ENCODE measurements at places on chromosomes 7 and 10.
A peak's percentile ranks its signal among the peaks of the same experiment; 100 is the strongest.

DNA sequence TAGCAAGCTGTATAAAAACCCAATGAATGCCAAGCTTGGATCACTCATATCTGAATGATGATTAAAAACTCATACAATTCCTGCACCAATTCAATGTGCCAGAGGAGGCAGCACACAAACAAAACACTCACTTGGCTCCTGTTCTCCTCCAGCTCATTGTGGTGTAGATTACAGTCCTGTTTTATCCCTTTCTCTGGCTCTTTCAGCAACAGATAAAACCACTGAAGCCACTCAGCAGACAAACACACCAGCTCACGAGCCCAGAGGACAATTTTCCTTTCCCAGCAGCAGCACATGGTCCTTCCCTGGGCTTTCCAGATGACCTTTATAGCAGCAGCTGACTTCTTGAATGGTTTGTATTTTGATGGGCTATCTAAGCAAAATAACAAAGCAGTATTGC is 107.3 kb upstream of the STARD3NL start:
- DNase-seq = peak; percentile 14

GRCh38 chr10:131758062-131758938 is 142.5 kb upstream of the PPP2R2D start:
- DNase-seq = no peak

- DNase-seq = no peak
Measured at GRCh38 chr7:31729195-31729804, 42.3 kb downstream of the PPP1R17 start.

- DNase-seq = no peak
Measured at GRCh38 chr7:156274557-156274956, 366.0 kb upstream of the RNF32 start.

DNA sequence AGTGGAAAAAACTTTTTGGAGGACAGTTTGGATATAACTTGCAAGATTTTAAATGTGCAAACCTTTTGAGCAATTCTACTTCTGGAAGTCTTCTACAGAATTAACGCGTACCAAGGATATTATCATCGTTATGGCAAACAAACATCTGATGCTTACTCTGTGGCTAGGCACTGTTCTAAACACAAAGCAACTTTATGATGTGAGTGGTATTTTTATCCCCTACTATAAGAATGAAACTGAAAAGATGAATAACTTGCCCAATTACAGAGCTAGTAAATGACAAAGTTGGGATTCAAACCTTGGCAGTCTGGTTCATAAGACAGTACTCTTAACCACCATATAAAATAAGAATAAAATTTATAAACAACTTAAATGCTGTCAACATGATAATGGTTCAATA is 15.8 kb downstream of the ASZ1 start:
- no peak for DNase-seq

GRCh38 chr7:155169498-155170065 is 99.5 kb downstream of the HTR5A start:
- DNase-seq = no peak

- no peak for DNase-seq
Measured at GRCh38 chr10:34728361-34728760, 86.7 kb downstream of the PARD3 start.

DNA sequence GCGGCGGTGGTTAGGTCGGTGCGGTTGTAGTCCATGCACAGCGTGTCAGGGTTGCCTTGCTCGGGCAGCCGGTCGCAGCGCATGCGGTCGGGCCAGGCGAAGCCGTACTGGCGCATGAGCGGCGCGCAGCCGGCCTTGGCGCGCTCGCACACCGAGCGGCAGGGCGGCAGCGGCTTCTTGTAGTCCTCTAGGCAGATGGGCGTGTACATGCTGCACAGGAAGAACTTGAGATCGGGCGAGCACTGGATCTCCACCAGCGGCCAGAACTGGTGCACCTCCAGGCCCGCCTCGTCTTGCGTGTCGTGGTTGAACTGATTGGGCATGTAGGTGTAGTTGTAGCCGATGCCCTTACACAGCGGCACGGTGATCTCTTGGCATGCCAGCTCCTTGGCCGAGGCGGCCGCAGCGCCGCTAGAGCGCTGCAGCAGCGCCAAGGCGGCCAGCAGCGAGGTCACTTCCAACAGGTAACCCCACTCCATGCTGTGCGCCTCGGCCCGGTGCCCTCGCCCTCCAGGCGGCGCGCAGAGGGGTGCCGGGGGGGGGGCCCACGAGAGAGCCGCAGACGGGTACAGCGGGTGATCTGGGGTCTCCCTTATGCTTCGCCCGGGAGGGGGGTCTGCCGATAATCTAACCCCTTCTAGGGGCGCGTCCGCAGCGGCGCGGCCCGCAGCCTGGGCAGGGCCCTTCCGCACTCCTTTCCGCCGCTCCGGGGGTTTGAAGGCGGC is 983 bp downstream of the FZD8 start:
- DNase-seq = peak; percentile 60

- DNase-seq = no peak
Measured at GRCh38 chr10:76242956-76243355, 811.5 kb downstream of the LRMDA start.

- no peak for DNase-seq
Measured at GRCh38 chr10:119536508-119537025, 6.0 kb downstream of the RGS10 start.

DNA sequence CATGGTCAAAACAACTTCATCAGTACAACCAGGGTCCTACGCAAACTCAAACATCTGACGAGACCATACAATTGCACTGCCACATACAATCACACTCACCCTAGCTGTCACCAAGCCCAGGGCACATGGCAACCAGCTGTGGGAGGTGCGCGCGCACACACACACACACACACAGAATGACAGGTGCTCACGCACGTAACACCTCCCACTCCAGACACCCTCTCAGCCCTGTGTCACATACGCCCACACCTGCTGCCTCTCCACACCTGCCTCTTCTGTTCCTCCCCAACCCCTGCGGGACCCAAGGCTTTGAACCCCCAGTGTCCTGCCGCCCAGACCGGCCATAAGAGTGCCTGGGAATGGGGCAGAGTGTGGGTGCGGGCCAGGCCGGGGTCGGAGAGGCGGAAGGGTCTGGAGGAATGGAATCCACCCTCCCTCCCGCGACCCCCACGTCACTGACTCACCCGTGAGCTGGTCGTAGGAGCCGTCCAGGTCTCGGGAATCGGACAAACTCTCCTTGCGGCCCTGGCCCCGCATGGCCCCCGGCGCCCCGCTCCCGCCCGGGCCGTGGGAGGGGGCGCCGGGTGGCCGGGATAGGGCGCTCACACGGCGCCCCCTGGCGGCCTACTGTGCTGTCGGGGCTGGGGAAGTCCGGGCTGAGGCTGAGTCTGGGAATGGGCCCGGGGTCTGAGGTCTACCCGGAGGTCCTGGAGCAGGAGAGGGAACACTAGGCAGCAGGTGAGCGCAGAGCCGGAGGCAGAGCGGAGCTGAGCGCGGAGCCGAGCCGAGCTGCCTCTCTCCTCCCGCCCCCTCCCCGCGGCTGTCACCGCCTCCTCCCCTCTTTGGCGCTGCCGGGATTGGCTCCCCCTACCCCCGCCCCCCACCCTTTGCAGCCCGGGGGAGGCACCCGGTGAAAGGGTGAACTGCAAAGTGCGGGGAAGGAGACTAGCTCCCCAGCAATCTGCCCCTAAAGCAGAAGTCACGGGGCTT is at the start of gene KCNIP2:
KCNIP2 (minus strand) TSS at position 769 of the 990 bp plus-strand sequence; CDS start at position 537, 232 bp downstream.
- no peak for DNase-seq

DNA sequence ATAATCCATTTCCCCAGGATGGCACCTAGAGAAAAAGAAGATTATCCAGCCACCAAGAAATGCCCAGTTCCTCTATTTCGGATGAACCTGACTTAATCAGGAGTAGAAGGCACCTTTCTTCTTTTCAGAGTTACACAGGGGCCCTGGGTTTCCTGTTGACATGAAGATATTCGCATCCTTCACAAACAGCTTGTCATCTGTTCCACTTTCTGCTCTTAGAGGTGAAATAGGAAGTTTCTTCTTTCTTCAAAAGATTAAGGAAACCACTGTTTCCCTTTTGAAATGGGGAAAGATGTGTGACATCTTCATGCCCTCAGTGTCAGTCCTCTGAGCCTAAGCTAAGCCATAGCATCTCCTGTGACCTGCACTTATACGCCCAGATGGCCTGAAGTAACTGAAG is 39.1 kb upstream of the RAB18 start:
- DNase-seq = no peak

GRCh38 chr7:41501006-41501405 is 201.9 kb downstream of the INHBA start:
- DNase-seq = no peak

DNA sequence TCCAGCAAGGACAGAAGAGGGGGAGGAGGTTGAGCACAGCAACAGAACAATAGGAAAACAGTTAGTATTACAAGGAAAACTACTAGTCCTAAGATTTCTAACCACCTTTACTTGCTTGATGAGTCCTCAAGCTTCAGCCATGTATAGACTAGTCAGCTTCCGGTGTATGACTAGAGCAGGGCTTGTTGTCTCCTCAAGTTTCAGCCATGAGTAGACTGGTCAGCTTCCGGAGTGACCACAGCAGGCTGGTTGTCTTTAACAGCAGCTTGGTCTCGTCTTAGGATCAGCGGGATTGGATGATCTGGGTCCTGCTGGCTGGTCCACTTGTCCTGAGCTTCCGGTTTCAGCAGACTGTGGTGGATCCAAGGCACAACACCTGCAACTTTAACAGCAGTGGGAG is 10.6 kb upstream of the ZNF239 start:
- no peak for DNase-seq

GRCh38 chr10:82811621-82812020 is 936.6 kb downstream of the NRG3 start:
- DNase-seq = no peak

DNA sequence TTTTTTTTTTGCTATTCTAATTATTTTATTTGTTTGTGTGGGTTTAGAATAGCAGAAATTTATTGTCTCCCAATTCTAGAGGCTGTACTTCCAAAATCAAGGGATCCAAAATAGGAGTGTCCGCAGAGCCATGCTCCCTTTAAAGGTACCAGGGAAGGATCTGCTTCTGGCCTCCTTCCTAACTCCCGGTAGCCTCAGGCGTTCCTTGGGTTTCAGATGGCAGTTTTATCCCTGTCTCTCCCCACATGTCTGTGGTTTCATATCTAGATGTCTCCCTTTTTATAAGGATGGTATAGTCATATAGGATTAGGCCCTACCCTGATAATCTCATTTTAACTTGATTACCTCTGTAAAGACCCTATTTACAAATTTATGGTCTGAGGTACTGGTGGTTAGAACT is 48.4 kb downstream of the BMPR1A start:
- DNase-seq = no peak

GRCh38 chr7:92333866-92334265 is 88.1 kb downstream of the ANKIB1 start:
- no peak for DNase-seq

GRCh38 chr7:2541291-2542010 is 13.9 kb downstream of the BRAT1 start:
- no peak for DNase-seq

GRCh38 chr7:139702811-139703486 is 74.8 kb downstream of the HIPK2 start:
- DNase-seq = no peak

DNA sequence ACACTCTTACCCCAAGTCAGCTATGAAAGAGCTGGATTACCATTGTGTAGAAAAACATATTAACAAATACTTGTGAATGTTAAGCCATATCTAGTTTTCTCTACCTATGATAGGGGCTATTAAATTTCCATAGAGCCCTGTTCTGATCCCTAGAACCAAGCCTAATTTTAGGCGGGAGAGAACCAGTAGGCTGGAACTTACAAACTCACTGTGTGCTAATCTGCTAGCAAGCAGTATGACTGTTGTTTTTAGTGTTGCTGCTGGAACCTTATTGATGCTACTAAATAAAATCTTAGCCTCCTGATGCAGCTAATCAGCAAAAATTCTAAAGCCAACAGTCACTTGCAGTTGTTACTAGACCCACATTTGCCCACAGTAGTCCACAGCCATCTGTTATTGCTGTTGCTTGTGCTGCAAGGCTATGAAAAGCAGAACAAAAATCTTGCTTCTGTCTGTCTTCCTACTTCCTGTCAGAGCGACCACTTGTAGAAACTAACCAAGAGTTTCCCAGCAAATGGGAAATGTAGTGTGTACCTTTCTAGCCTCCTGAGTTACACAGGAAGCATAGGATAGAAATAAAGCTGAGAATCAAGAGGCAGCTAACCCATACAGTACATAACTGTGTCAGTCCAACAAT is 368.4 kb downstream of the ARL4A start:
- DNase-seq = no peak

DNA sequence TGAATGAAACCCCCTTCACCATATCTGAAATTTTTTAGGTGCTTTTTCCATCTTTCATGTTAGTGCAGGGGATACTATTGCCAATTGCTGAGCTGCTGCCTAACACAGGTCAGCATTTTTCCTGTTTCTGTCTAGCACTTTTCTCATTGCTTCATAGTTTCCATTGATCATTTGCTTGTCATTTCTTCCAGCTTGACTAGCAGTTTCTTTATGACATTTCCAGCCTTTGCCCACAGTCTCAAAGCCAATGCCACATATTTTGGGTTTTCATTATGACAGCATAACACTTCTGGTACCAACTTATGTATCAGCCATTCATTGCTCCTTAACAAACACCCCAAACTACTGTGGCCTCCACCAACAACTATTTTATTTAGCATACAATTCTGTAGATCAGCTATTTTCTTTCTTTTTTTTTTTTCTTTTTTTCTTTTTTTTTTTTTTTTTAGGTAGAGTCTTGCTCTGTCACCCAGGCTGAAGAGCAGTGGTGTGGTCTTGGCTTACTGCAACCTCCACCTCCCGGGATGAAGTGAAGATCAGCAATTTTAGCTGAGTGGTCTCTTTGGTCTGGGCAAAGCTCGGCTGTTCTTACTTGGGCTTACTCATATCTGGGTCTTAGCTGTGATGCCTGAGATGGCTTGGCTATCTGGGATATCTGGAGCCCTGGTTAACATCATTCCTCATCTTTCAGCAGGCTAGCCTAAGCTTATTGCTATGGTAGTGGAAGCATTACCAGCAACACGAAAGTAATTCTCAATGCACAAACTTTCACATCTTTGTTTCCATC is 102.3 kb downstream of the EPC1 start:
- no peak for DNase-seq

GRCh38 chr10:2575460-2575859 is 491.9 kb upstream of the PFKP start:
- DNase-seq = no peak

DNA sequence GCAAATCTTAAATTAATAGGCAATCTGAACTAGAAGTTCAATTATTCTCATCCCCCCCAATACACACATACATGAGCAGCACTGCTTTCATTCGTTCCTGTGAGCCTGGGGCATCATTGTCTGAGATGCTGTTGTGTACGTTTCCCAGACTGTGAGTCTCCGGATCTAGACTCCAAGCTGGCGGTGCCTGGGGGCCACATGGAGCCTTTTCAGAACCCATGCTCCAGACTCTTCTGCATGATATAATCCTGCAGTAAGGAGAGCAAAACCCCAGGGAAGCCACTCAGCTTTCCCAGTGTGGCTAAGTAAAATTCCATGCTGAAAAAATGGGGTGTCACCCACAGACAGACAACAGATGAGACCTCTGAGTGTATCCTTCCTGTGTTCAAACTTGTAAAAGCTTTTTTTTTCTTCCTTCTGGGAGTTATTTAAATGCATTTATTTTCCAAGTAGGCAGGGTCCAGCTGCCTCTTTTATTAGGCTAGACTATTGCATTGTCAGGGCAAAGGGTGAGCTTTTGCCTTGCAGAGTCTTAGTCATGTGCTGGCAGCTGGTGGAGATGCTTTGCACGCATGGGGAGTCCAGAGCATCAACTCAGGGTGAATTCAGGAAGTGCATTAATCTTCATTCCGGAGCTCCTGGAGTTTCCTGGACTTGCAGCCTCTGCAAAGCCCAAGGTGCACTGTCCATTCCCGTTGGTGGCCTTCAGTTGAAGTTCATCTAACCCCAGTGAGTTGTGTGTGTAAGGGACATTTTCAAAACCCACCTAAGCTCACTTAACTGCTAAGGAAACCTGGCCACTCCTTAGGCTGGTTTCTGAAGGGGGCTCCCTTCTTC is 185.7 kb upstream of the ADO start:
- no peak for DNase-seq

GRCh38 chr7:123823898-123824753 is 20.8 kb upstream of the HYAL4 start:
- DNase-seq = no peak
